ENCODE measurements at places on chromosomes 11 and 22.

DNA sequence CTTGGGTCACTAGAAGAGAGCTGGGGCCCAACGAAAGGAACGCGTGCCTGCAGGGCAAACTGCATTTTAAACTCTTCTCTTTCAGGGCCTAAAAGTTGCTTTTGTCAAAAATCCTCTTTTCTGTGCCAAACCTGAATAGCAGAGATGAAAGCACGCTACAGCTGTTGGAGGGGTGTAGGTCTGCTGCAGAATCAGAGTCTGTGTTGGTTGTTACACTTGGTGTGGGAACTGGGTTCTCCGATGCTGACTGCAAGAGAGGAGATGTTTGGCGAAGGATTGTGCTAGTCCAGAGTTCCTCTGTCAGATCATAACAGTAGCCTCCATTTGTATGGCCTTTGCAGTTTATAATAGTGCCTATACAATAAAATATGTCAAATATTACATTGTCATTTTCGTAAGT, 41.8 kb downstream of the BARX2 start:
- no peak for DNase-seq

DNA sequence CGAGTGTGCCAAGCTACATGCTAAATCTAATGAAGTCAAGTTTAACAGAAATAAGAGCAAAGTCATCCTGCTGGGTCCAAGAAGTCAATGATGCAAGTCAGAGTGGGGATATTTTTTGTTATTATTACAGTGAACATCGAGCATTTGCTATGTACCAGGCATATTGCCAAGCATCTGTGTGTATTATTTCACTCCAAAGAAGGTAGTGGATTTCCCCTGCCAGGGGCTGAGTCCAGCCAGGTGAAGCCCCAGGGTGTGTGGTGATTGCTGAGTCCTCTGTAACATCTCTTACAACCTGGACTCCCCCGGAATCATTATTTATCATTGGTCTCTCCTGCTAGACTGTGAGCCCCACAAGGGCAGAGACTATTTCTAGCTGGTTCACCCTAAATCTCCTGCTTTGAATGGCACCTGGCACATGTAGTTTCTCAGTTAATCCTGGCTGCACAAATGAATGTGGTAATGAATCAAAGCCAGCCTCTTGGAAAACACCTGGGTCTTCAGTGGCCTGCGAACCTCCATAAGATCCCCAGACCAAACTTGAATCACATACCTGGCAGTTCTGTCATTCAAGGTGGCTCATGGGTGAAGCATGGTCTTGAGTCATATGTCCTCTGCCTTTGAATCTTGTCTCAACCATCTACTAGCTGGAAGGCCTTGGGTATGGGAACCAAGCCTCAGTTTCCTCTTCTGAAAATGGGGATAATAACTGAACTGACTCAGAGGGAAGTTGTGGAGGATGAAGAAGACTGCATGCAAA, 549.2 kb downstream of the MIAT start:
- peak; percentile 31 for DNase-seq

DNA sequence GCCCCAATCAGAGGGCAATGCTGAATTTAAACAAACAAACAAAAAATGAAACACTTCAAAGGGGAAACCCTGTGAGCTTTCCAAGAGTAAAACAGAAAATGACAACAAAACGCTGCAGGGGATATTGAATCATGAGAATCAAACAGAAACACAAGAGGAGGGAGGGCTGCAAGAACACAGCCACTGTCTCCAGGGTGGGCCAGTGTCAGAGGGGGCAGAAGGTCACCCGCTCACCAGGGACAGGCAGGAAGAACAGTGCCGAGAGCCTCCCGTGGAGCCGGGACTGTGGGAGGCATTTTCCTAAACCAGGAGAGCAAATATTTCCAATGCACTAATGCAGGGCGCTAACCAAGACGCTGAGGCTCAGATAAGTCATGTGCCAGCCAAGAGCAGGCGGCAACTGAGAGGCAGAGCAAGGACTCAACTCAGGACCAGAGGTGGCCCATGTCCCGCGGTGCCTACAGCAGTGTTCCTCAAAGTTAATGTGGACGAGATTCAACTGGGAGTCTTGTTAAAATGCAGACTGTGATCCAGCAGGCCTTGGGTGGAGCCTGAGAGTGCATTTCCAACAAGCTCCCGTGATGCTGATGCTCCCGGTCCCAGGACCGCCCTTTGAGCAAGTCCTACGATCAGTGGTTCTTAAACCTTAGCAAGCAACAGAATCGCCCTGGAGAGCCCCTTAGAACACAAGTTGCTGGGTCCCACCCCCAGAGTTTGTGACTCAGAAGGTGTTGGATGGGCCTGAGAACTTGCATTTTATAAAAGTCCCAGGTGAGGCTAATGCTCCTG, 197.2 kb downstream of the TENM4 start:
- DNase-seq = no peak

- DNase-seq = no peak
Observed at GRCh38 chr22:45237065-45237990, 3.4 kb downstream of the KIAA0930 start.

DNA sequence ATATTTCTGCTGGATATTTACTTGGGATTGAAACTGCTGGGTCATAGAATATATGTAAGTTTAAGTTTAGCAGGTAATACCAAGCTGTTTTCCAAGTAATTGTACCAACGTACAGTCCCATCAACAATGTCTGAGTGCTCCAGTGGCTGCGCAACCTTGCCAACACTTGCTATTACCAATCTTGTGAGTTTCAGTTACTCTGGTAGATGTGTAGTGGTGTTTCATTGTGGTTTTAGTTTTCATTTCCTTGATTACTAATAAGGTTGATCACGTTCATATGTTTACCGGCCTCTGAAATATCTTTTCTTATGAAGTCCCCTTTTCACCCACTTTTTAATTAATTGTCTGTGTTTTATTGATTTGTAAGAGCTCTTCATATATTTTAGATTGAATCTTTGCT, 370.6 kb upstream of the CADM1 start:
- no peak for DNase-seq

- no peak for DNase-seq
Observed at GRCh38 chr22:24436553-24436952, 9.2 kb downstream of the ADORA2A start.

DNA sequence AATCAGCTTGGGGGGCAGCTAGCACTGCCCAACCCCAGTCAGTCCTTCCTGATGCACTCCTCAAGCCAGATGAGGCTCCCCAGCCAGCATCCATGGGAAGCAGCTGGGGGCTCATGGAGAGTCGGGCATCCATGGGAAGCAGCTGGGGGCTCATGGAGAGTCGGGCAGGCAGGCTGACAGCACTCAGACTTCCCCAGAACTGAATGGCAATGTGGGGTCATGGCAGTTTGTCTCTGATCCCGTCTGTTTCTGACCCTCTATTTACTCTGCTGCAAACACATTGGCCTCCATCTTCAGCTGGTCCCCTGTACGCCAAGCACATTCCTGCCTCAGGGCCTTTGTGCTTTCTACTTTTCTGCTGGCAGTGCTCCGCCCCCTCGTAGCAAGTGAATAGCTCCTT, 314.8 kb downstream of the NTM start:
- DNase-seq = no peak

GRCh38 chr22:41525450-41526225, 18.6 kb downstream of the POLR3H start:
- no peak for DNase-seq

- no peak for DNase-seq
Observed at GRCh38 chr11:124894606-124895430, 2.8 kb downstream of the ROBO4 start.
